AG10803 (cell line): ENCODE measurements at places on chromosomes 12 and 14.
A peak's percentile ranks its signal among the peaks of the same experiment; 100 is the strongest.

DNA sequence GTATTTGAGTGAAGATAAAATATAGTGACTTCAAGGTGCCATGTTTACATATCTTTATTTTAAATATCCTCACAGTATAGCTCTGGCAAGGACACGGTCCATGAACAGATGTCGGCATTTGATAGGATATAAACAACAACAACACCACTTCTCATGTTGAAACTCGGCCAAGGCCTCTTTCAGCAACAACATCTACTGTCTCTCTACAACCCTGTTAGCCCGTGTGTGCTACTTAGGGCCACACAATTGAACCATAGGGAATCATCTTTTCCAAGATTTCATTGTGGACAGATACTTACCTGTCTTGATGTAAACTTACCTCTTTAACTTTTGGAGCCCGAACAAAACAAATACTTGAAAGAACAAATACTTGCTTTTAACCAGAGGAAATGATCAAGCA lies 168.7 kb upstream of the SSTR1 start:
- no peak for DNase-seq

- no peak for DNase-seq
Observed at GRCh38 chr12:132492522-132492921, 2.6 kb downstream of the FBRSL1 start.

DNA sequence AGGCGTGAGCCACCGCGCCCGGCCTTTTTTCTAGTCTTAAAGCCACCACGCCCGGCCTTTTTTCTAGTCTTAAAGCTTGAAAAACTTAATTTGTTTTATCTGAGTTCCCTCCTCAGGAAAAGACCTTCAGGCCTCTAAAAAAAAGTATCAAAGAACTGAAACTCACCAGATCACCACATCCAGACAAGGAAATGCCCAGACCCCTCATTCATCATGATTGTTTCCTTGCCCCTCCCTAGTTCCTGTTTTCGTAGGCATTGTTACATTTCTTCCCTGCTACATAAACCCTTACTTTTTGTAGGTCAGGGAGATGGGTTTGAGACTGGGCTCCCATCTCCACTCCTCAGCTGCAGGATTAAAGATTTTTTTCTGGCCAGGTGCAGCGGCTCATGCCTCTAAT lies 21.1 kb upstream of the VWF start:
- DNase-seq, result no peak

GRCh38 chr14:45201905-45202304 lies 51.1 kb downstream of the MIS18BP1 start:
- DNase-seq, result peak; percentile 13

DNA sequence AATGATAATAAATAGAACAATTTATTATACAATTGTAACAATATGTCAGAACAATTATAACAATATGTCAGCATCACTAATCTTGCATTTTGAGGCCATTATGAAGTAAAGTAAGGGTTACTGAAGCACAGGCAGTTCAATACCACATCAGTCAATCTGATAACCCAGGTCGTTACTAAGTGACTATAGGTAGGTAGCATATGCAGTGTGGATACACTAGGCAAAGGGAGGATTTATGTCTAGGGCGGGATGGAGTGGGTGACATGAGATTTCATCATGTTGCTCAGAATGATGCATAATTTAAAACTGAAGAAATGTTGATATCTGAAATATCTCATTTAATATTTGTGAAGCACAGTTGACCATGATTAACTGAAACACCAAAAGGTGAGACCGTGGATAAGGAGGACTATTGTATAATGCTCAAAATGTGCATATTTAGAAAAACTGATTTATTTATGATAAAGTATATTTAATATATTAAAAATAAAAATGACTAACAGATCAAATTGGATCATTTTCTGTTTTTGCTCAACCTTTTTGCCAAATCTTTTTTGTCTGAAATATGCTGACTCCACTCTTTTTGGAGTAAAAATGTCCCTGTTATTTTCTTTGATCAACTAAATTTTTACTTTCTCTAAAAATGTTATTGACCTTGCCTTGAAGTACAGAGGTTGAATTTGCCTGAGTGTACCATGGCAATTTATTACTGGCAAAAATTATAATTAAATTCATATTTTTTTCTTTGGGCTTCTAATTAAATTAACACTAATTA lies 1189.4 kb upstream of the USP15 start:
- no peak for DNase-seq

GRCh38 chr14:57382283-57382682 lies 8.1 kb upstream of the NAA30 start:
- DNase-seq, result peak; percentile 82

GRCh38 chr14:93017301-93017797 lies 94.4 kb downstream of the CHGA start:
- no peak for DNase-seq

- DNase-seq, result peak; percentile 78
Observed at GRCh38 chr12:69059465-69060457, 126.8 kb upstream of the CPM start.

DNA sequence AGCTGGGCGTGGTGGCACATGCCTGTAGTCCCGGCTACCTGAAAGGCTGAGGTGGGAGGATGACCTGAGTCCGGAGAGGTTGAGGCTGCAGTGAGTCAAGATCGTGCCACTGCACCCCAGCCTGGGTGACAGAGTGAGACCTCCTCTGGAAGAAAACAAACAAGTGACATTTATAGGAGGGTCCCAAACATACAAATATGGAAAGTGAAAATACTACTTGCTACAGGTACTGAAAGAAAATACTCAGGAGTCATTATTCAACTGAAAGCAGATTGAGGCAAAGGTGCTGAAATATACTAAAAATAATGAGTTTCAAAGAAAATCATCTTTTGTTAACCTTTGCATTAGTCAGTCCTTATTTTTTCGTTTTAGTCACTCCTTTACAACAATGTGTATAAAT lies 53.5 kb downstream of the ETV6 start:
- no peak for DNase-seq

DNA sequence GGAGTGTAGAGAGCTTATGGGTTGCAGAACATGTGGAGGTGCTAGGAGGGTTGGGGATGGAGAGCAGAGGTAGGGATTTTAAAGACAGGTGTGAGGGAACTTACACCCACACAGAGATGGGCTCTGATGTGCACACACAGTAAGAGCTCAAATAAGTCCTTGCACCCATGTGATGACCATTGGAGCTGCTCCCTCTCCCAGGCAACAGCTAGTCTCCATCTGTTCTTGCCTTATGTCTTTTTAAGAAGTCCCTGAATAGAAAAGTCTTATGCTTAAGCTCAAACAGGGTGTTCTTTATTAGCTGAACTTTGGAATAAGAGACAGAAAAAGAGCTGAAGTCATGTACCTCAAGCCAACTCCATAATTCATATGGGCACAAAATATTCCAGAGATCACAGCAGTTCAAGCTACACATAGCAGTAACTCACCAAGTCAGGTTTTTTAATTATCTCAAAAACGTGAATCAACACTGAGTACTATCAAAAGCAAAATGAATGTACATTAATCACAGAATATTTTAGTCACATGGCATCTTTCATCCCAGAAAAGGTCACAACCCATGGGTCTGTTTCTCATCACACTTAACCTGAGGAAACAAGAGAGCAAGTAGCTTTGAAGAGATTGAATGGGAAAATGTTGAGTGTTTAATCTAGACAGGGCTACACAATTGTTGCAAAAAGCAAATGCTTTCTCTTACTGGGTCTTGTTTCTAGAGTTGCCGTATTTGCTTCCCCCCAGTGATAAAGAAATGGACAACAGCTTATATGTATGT lies 1513.6 kb upstream of the SEL1L start:
- no peak for DNase-seq

DNA sequence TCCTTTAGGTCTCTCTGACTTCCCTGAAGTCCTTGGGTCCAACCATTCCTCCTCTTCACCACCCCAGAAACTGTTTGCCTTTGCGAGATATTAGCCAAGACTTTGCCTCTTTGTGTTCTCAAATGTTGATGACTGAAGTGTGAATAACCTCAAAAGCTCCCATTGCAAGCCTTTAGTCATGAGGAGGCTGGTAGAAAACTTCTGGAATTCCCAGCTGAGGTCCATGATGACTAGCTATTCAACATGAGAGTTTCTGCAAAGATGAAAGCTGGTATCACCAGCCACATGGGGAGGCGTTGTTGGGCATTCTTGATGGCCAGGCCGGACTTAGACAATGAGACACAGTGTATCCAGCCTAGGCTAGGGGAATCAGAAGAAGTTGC lies 111.7 kb downstream of the TBX5 start:
- peak; percentile 74 for DNase-seq

- DNase-seq, result peak; percentile 13
Observed at GRCh38 chr14:95533822-95534221, 1.0 kb upstream of the GLRX5 start.

GRCh38 chr12:22321638-22322037 lies 12.9 kb downstream of the ST8SIA1 start:
- peak; percentile 8 for DNase-seq

- DNase-seq, result no peak
Observed at GRCh38 chr14:92684801-92685560, 63.4 kb downstream of the LGMN start.

DNA sequence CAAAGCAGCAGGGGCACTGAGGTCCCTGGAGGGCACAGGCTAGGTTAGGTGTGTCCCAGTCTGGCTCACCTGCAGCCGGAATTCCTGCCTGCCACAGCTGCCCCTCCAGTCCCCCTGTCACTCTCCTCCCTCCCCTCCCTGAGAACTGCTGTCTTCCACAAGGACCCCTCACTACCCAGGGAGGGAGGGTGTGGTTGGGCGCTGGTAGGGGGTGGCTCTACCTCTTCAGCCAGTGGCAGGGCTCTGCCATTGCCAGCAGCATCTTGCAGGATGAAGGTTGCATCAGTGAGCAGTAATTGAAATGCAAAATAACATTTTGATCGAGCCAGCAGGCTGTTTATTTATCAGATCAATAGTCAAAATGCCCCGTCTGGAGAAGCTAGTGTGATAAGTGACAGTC lies 45.7 kb downstream of the ESRRB start:
- no peak for DNase-seq

DNA sequence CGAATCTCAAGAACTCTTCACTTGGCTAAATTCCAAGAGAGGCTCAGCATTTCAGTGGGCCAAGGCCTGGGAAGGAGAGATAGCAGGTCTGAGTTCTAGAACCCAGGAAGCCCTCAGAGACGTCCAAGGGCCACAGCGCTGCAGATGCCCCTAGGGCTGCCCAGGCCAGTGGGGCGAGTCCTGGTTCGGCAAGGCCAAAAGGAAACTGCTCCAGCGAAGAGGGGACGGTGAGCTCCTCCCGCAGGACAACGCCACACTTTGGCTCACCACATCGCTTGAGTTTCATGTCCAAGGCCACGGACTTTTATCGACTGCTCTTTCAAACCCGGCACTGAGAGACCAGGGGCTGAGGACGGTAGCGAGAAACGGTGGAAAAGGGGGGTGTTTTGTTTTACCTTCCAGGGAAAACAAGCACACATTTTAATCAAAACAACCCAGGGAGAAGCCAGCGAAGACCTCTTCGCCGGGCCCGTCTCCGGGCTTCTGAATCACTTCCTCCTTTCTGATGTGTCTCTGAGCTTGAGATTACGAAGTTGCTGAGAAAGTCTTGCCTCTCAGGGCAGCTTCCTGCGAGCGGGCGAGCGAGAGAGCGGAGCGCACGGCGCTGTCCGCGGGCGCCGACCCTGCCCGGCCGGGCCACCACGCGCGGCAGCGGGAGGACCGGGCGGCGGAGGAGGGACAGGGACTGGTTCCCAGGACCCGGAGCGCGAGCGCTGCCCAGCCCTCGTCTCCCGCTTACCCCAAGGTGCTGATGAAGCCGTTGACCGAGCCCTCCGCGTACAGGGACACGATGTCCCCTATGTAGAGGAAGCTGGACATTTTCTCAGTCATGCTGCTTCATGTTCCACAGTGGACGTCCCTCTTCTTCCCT lies 808 bp downstream of the ITPR2 start:
- peak; percentile 75 for DNase-seq

DNA sequence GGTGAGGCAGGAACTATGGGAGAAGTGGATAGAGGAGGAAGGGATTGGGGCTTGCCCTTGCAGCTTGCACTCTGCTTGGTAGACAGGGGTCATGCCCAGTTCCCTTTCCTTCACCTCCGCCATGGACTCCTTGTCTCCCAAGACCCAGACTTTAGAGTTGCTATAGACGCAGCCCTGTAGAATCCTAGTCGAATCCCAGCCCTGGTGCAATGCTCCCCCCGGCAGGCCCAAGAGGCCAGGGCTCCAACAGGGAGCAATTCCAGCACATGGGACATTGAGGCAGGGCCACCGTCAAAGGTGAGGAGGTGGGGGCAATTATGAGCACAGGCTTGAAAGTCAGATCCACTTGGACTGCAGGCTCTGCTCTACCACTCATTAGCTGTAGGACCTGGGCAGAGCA lies 29.5 kb upstream of the BCDIN3D start:
- no peak for DNase-seq

- no peak for DNase-seq
Observed at GRCh38 chr14:21912367-21912766, 238.7 kb upstream of the OR4E1 start.

- DNase-seq, result no peak
Observed at GRCh38 chr12:71312768-71313403, 126.7 kb upstream of the LGR5 start.
